AG09319 (cell line): ENCODE measurements at places on chromosomes 2 and 18.
A peak's percentile ranks its signal among the peaks of the same experiment; 100 is the strongest.

- DNase-seq: peak; percentile 78
These were observed 47.5 kb downstream of the ZFP36L2 start for GRCh38 chr2:43178602-43179542.

DNA sequence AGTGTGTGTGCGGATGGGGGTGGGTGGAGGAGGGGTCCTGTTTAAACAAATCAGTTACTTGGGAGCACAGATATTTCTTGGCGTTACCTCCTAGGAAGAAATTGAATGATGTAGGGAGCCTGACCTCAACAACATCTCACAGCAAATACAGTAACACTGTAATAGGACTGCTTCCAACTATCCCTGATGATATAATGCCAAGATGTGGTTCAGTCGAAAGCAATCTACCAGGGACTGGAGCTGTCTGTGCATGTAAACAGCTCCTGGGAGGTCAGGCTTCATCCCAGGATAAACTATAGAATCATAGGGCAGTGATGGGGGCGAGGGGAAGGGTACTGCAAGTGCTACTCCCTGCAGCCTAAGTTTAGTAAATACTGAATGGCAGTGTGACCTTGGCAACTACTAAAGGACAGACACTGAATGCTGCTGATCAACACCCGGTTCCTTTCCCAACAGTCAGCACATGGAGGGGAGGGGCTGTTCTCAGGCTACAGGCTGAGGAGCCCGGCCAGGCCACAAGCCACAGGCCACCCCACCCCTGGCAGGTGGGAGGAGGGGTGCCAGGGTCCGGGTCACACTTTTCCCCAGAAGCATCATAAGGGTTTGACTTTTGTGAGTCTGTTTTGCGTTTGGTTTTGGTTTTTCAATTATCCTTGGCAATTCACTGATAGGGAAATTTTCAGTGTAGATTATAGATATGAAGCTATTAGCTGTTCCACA is 85.3 kb upstream of the ZNF397 start:
- DNase-seq: no peak

GRCh38 chr2:55269645-55269990 is 587 bp upstream of the MTIF2 start:
- no peak for DNase-seq

DNA sequence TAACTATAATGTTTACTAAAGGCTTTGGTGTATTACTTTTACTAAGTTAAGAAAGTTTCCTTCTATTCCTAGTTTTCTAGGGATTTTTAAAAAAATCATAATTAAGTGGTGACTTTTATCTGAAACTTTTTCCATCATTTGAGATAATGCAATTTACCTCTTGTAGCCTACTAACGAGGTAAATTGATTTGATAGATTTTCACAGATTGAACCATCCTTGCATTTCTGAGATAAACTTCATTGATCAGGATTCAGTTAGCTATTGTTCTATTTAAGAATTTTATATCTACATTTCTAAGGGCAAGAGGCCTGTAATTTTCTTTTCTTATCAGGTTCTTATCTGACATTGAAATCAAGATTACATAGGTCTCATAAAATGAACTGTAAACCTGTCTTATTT is 178.1 kb downstream of the MIB1 start:
- no peak for DNase-seq

- no peak for DNase-seq
These were observed 65.0 kb downstream of the TCF4 start for GRCh38 chr18:55523001-55523400.

- no peak for DNase-seq
These were observed 16.5 kb downstream of the SLC4A3 start for GRCh38 chr2:219643788-219644398.

- no peak for DNase-seq
These were observed 4.6 kb downstream of the CHRNG start for GRCh38 chr2:232543928-232544631.

DNA sequence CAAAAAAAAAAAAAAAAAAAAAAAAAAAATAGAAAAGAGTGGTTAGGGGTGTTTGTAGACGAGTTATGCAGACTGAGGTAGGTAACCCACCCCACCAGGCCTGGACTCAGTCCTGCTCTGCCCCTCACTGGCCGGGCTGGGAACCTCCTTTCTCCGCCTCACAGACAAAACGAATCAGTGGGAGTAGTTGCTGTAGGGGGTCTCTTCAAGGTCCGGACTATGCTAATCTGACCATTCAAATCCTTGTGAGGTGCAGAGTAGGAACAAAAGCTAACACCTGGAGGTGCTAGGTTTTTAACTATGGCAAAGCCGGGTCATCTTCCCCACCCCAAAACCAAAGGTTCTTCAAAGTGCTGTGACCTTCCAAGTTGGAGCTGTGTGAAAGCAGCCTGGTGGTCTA is 223.7 kb downstream of the SLC4A3 start:
- DNase-seq: no peak

GRCh38 chr18:55694291-55694690 is 106.3 kb upstream of the TCF4 start:
- DNase-seq: no peak

GRCh38 chr2:207619764-207620203 is 5.4 kb downstream of the METTL21A start:
- DNase-seq: no peak

DNA sequence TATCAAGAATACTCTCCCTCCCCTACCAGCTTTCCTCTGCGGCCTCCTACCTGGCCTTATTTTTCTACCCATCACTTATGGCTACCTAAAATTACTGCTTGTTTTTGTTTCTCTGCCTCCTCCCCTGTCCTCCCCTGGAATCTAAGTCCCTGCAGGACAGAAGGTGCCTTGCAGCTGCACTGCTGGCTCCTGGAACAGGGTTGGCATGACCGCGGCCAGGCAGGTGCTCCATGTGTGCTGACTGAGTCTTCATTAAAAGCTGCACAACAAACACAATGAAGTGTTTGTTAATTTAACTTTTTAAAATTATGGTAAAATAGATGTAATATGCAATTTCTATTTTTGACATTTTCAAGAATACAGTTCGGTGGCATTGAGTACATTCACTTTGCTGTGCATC is 171.9 kb upstream of the FHL2 start:
- no peak for DNase-seq

- no peak for DNase-seq
These were observed 344.4 kb upstream of the SALL3 start for GRCh38 chr18:78635093-78635800.

GRCh38 chr18:2431806-2432205 is 139.5 kb downstream of the METTL4 start:
- DNase-seq: no peak

- DNase-seq: peak; percentile 46
These were observed 1.3 kb upstream of the BZW1 start for GRCh38 chr2:200810252-200810997.

GRCh38 chr18:32152705-32153448 is 37.0 kb upstream of the MEP1B start:
- no peak for DNase-seq

DNA sequence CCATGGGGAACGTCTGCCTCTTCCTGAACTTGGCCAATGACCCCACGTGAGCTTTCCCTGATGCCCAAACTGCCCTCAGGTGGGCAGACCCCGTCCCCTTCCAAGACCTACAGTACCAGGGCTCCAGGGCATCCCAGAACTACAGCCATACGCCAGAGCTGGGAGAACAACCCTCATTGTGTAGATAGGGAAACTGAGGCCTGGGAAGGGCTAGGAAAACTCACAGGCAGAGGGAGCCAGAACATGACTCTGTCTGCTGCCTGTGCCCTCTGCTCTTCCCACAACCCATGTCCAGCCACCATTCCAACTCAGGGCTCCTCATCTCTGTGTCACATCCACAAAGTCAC is 16.8 kb upstream of the ANKRD53 start:
- DNase-seq: no peak

DNA sequence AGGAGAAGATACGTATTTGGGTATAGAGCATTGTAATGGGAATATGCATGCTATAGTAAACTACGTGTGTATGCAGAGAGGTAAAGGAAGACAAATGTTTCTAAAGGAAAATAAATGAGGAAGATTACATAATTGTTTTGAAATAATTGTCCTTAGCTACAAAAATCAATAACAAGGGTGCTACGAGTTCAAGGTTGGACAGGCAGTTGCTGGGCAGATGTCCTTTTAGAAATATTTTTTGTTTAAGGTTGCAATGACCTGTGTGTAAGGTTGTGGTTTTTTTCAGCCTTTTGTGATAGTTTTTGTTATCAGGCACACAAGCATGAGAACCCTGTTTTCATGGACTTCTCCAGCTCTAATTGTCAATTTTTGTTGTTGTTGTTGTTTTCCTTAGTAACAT is 1304.1 kb upstream of the CHAC2 start:
- no peak for DNase-seq

DNA sequence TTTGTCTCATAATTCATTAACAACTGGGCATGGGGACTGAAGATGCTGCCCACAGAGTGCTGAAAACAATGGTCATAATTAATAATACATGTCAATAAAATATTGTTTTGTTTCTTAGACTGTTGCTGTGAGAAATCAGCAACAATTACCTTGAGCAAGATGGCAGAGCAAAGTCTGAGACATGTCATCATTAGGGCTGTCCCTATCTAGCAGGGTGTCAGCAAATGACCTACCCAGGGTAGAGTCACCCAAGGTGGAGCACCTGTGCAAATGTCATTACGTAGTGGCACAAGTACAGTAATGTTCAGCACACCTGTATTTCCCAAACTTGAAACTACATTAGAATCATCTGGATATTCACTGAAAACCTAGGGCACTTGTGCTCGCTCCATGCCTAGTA is 10.6 kb upstream of the IL36A start:
- DNase-seq: no peak

GRCh38 chr2:157761520-157761919 is 114.6 kb downstream of the ACVR1 start:
- DNase-seq: no peak

DNA sequence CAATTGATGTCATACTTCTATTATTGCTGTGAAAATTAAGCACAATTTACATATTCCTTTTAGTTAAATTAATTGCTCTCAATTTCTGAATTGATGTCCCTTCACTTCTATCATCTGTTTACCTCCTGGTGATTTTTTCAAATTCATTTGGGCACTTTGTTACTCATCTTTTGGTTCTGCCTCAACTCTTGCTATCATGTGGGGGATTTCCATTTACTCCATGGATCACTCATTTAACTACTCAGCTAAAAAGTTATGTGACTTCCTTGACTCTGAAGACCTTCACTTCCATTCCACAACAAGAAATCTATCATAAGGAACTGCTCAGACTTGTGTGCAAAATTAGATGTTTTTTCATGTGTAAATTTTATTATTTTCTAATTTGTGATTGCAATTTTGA is 126.2 kb downstream of the EHBP1 start:
- no peak for DNase-seq

DNA sequence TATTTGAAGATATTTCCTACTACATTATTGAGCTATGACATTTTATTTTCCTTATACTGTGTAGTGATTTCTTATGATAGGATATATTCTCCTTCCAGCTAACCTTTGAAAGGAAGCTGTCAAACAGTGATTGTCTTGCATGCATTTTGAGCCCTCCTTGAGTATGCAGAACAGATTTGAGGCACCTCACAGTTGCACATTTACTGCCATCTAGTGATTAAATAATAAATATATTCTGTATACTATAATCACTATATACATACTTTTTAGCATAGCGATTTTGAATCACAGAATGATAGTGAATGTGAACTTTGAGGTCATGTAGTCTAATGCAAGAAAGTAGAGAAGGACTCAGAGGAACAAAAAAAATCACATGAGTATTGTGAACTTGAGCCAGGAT is 268.4 kb upstream of the CDH19 start:
- no peak for DNase-seq

GRCh38 chr2:241901500-241902351 is 32.2 kb downstream of the RTP5 start:
- no peak for DNase-seq

- DNase-seq: no peak
These were observed 41.1 kb upstream of the C1GALT1C1L start for GRCh38 chr2:43717322-43717721.

GRCh38 chr2:29011418-29012060 is 30.4 kb downstream of the TOGARAM2 start:
- no peak for DNase-seq

GRCh38 chr2:134261398-134262131 is 7.7 kb downstream of the MGAT5 start:
- DNase-seq: peak; percentile 10

DNA sequence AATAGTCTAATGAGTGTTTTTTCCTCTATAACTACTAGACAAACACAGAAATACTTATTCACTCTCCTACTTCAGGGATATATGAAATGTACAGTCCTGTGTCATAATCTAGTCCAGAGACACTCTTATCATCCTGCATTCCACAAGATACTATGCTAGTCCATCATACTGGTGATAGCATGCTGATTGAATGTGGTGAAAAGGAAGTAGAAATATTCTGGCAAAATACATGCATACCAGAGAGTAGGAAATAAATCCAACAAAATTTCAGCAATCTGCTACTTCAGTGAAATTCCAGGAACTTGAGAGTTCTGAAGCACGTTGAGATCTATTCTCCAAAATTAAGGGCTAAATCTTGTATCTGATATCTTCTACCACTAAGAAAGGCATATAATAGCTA is 353.9 kb downstream of the PID1 start:
- no peak for DNase-seq

DNA sequence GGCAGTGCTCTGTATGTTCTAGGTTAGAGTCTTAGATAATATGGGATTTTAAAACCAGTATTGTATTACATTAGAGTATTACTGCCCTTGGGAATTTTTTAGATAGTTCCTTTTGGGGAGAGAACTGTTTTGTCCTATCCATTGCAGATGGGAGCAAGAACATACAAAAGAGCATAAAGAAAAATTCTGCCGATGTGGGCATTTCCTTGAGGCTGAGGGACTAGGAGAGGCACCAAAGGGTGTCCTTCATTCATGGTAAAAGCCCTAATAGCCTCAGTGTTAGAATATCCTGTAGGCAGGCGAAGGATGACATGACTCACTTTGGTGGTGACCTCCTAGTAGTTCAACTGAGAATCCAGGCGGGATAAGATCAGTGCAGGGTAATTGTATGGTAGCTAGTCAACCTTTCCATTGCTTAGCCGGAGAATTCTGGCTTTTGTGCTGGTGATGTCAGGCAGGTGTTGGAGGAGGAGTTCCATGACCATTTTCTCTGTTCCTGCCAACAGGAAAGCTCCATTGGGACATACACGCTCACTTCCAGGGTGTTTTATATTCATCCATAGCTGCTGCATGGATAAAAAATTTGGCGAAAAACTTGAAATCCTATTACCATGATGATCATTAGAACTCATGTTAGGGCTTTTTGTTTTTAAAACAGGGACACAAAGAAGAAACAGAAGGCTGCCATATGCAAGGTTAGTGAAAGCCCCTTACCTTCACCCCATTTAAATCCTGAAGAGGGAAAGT is 28.1 kb downstream of the EPAS1 start:
- no peak for DNase-seq

DNA sequence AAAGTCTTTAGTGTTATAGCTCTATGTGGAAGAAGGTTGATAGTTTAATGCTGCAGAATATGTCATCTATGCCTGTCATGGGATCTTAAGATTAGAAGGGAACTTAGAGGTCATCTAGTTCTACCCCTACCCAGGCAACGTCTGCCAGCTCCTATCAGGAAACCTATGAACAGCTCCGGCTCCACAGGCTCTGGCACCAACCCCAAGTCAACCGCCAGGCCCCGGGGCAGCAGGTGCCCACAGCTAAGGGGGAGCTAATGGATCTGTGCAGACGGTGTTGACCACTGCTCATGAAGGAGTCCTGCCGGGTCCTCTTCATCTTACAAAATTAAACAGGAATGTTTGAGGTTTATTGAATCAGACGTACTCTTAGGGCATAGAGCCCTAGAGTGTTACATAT is 440.8 kb upstream of the KLHL29 start:
- DNase-seq: no peak
